ENCODE measurements at places on chromosomes 5 and 9.
A peak's percentile ranks its signal among the peaks of the same experiment; 100 is the strongest.

DNA sequence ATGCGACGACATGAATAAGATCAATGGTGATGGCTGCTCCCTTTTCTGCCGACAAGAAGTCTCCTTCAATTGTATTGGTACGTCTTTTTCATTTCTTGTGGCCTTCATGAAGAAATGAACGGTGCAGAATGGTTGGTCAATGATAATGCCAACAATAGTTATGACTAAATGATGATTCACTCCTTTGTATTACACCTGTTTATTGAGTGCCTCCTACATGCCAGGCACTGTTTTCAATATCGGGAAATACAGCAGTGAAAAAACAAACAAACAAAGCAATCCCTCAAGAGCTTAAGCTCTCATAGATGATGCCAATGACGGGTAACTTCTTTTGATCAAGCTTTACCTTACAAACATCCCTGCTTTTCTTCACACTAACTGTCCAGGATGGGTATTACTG is 117.7 kb downstream of the PAPPA start:
- no peak for DNase-seq

DNA sequence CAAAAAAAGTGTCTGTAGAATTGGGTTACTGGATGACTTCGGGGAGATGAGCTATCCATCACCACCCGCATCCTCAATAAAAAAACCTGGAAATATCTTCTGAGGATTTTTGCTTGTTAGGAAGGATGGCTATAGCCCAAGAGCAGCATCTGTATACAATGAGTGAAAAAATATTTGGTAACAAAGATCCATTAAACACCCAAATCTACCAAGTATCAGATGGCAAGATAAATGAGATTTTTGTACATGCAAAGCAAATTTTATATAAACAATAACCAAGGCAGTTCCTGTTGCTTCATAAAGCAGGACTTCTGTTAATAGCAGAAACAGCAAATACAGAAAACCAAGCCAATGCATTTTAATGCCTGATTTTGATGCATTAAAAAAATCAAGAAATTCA is 166.6 kb downstream of the SLC28A3 start:
- no peak for DNase-seq

GRCh38 chr5:163585206-163585605 is 79.8 kb downstream of the MAT2B start:
- no peak for DNase-seq

DNA sequence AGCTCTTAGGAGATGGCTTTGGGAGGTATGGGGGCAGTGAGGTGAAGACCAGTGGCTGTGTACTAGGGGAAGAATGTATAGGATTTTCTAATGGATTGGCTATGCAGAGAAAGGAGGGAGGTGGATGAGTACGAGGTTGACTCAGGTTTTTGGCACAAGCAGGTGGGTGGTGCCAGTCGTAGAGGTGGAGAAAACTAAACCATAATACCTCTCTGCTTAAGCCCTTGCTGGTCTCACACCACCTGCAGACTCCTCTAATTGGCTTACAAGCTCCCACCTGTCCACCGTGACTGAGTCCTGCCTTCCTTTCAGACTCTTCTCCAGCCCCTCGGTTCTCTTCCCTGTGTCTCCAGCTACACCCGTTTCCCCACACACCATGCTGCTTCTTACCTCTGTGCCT is 521.7 kb upstream of the CLINT1 start:
- no peak for DNase-seq

- no peak for DNase-seq
Measured at GRCh38 chr5:141635646-141636045, 1.0 kb downstream of the HDAC3 start.

- DNase-seq, result no peak
Measured at GRCh38 chr5:73118391-73118973, 1.9 kb upstream of the TMEM171 start.

- DNase-seq, result no peak
Measured at GRCh38 chr9:122374885-122375420, 4.1 kb downstream of the PTGS1 start.

DNA sequence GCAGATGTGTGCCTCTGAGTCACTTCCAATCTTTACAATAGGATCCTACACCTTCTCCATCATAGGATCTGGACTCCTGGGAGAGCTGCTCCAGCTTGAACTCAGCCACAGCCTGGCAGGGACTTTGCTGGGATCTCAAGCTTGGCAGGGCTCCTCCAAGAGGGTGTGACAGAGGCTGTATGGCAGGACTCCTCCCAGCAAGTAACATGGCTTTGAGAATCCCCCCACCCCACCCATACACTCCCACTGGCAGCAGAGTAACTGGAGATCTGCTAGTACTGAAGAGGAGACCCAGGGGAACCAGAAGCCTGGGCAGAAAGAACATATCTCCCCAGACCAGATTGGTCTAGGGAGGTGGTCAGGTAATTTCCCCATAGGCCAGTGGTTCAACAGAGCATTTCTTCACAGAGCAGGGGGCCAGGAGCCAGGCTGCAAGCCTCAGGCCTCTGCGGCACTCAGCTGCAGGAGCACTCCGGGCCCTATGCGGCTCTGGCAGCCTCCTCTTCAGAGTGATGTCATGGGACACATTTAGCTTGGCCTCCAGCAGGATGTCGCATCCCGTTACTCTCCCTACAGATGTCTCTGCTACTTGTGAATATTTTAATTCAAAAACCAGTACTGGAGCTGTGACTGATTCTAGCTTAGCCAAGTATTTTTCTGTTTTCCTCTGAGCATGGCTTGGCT is 1.7 kb upstream of the ACSL6 start:
- DNase-seq, result no peak

GRCh38 chr5:163789870-163790269 is 284.5 kb downstream of the MAT2B start:
- DNase-seq, result no peak

- DNase-seq, result no peak
Measured at GRCh38 chr5:168878135-168878745, 299.1 kb upstream of the PANK3 start.

- DNase-seq, result no peak
Measured at GRCh38 chr5:134072471-134073210, 41.8 kb upstream of the TCF7 start.

- peak; percentile 75 for DNase-seq
Measured at GRCh38 chr5:168836603-168837231, 257.5 kb upstream of the PANK3 start.

DNA sequence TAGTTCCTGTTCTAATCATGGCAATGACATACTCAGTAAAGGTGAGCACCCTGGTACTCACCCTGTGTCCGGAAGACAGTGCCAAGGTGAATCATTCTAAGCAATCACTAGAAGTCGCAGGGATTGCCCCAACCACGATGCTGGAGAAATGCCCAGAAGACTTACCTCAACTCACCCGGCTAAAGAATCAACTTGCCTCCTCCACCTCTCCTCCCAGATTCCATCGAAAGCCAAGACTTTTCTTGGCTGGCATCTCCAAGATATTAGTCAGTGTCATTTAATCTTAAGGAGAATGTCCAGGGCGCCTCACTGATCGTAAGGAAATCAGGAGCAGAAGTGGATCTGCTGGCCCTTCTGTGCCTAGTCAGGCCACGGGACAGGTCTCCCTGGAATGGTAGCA is 204.9 kb downstream of the ERCC6L2 start:
- DNase-seq, result no peak

GRCh38 chr5:127041571-127041970 is 11.2 kb upstream of the MARCHF3 start:
- DNase-seq, result no peak

- DNase-seq, result no peak
Measured at GRCh38 chr5:150692276-150692675, 8.6 kb downstream of the RBM22 start.

DNA sequence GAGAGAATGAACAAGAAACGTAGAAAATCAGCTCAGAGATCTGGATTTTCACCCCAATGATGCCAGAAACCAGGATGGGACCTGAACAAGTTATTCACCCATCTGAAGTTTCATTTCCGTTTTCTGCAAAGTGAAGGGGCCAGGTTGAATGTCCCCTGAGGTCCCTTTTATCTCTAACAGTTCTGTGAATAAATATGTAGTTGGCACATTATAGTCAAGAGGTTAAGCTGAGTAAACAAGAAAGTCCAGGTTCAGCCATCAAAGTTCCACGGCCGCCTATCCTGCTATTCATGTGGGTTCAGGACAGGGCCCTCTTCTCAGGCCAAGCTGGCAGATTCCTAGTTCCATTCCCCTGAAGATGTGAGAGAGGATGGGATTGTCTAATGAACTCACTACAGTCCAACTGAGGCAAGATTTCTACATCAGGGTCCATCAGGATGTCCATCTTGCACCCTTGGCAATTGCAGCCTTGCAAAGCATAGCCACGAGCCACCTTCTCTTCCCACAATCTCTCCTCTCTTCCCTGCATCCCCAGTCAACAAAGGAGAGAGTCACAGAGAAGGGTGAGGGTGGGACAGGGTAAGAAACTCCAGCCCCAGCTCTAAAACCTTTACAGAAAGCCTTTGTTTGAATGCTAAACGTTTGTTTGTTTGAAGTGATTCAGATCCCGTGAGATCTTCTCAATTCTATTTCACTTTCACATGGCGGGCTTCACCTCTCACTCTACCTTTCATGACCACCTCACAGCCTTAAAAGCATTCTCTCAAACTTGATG is 311.0 kb downstream of the SLIT3 start:
- no peak for DNase-seq

Data from activated CD4-positive, alpha-beta T cell treated with anti-CD3 and anti-CD28 coated beads, Interleukin-2, Interleukin-4, amounts not matched to agents 100 ng/mL and 50 ng/mL, durations not matched to agents 16 hours and 8 hours (primary cell).